ENCODE measurements at places on chromosomes 6 and 20.
A peak's percentile ranks its signal among the peaks of the same experiment; 100 is the strongest.

- no peak for DNase-seq
Observed at GRCh38 chr6:36533321-36533720, 14.0 kb downstream of the STK38 start.

DNA sequence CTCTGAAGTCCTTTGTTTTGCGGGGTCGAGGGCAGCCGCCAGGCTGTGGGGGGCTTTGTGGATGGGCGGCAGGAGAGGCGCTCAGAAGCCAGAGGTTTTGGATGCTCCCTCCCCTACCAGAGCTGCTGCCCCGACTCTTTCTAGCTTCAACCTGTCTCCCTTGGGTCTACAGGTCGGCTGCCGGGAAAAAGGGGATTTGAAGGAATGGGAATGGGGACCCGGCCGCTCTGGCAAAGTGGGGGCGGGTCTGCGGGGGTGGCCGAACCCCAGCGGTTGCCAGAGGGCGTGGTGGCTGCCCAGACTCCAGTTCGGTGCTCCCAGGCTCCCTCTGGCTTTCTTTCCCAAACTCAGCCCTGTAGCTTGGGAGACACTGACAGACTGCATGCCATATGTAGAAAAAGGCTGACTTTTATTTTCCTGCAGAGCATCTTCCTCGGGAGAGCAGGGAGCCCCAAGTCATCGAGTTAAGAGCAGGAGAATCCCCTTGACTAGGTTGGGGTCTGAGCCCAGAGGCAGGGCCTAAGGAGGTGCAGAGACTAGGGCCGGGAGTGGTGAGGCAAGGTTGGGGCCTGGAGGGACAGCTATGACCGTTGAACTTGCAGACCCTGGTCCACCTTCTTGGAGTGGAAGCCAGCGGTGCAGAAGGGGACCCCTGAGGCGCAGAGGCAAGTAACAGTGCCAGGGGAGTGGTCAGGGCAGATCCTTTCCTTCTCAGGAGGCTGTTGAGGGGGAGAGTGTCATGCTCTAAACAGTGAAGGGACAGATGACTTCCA, 1.4 kb upstream of the PPP1R18 start:
- DNase-seq, result no peak

GRCh38 chr20:36268440-36269342, 32.4 kb downstream of the AAR2 start:
- no peak for DNase-seq

DNA sequence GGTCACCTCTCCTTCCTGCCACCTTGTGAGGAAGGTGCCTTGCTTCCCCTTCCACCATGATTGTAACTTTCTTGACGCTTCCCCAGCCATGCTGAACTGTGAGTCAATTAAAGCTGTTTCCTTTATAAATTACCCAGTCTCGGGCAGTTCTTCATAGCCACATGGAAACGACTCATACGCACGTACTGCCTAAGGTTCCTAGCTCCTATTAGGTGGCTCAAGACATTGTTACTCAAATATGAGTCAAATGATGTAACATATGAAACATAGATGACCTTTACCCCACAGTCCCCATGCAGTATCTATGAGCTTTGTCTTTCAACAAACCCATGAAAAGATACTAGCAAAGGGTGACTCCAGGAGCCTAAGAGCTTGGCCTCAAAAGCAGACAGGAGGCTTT, 98.3 kb downstream of the SIM1 start:
- no peak for DNase-seq

- DNase-seq, result no peak
Observed at GRCh38 chr6:79797163-79797764, 150.1 kb downstream of the ELOVL4 start.

GRCh38 chr20:22776369-22776768, 192.0 kb upstream of the FOXA2 start:
- DNase-seq, result no peak

DNA sequence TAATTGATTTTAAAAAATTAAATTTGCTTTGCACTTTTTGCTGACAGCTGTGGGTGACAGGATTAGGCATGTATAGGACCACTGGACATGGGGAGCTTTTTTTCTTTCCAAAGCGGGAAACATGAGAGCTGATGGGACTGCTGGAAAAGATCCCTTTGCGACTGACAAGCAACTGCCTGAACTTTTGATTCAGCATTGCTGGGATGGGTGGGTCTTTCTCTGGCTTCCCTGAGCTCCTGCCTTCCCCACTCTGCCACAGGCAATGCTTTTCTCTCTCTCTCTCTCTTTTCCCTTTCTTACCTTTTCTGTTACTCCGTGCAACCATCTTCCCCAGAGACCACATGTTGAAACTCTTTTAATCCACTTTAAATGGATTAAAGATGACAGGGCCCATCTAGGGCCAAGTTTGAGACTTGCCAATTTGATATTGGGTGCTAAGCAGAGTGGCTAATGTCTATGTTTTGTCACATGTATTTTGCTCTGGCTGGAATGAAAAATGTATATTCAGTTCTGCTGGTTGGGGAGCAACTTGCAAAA, 33.5 kb upstream of the TPD52L1 start:
- DNase-seq, result no peak

DNA sequence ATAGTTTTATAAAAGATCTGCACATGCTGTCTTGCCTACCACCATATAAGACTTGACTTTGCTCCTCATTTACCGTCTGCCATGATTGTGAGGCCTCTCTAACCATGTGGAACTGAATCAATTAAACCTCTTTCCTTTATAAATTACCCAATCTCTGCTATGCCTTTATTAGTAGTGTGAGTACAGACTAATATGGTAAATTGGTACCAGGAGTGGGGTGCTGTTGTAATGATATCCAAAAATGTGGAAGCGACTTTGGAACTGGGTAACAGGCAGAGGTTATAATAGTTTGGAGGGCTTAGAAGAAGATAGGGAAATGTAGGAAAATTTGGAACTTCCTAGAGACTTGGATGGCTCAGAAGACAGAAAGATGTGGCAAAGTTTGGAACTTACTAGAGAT, 64.2 kb upstream of the TFAP2D start:
- no peak for DNase-seq

DNA sequence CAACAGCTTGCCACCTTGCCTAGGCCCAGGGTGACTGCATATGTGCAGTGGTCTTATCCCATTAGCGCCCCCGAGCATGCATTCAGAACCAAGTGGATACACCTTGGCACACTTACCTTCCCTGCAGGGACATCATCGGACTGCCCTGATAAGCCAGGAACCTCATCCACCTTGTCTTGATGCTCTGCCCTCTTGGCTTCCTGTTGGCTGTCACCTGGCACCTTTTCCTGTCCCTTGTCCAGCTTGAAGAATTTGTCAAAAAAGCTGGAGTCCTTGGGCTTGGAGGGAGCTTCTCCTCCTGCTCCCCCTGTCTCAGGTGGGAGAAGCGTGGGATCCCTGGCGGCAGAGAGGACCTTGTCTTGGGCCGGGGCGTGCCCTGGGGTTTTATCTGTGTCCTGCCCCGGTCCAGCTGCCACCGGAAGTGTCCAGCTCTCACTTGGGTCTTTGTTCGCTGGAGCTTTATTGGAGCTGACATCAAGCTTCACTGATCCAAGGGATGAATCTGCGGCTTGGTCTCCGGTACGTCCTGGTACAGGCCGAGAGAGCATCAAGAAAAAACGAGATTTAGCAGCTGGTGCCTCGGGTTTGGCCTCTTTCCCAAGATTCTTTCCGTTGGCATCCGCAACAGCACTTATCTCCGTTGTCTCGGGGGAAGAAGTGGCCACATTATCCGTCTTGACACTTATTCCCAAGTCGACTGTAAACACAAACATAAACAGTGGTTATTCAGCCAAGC, 42.0 kb downstream of the BCAS1 start:
- DNase-seq, result no peak

DNA sequence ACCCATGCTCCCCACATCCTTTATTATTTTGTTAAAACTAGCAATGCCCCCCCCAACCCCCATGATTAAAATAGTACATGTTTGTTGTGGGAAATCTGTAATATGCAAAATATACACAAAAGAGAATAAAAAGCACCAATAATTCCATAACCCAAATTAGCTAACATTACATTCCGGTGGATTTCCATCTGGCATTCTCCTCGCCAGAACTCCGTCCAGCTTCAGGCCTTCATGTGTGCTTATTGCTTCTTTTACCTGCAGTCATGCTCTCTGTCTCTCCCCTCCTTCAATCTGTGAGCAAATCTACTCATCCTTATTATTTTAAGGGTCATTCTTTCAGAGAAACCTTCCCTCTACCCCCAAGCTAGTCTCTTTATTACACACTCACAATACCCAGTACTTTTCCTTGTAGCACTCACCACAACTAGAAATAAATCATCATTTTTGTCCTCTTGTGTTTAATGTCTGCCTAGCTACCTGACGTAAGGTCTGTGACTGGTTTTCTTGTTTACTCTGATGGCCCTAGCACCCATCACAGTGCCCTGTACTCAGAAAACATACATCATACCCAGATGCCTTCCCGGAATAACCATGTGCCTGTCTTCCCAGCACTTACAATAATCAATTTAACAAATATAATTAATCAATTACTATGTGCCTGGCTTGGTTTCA, 25.6 kb upstream of the IER3 start:
- no peak for DNase-seq

DNA sequence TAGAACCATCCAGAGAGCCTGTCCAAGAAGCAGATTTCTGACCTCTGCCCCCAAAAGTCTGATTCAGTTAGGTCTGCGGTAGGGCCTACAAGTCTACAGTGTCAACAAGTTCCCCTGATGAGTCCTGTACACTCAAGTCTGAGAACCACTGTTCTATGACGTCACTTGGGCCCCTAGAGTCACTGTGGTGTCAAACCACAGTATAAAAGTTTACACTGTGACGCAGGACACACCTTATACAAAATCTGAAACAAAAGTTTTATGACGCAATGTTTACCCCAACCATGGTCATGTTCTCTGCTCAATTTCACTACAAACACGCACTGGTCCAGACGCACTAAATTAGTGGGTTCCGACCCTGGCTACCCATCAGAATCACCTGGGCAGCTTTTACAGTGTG, 17.9 kb downstream of the SLA2 start:
- DNase-seq, result no peak

GRCh38 chr6:15403094-15403755, 157.4 kb downstream of the JARID2 start:
- no peak for DNase-seq

DNA sequence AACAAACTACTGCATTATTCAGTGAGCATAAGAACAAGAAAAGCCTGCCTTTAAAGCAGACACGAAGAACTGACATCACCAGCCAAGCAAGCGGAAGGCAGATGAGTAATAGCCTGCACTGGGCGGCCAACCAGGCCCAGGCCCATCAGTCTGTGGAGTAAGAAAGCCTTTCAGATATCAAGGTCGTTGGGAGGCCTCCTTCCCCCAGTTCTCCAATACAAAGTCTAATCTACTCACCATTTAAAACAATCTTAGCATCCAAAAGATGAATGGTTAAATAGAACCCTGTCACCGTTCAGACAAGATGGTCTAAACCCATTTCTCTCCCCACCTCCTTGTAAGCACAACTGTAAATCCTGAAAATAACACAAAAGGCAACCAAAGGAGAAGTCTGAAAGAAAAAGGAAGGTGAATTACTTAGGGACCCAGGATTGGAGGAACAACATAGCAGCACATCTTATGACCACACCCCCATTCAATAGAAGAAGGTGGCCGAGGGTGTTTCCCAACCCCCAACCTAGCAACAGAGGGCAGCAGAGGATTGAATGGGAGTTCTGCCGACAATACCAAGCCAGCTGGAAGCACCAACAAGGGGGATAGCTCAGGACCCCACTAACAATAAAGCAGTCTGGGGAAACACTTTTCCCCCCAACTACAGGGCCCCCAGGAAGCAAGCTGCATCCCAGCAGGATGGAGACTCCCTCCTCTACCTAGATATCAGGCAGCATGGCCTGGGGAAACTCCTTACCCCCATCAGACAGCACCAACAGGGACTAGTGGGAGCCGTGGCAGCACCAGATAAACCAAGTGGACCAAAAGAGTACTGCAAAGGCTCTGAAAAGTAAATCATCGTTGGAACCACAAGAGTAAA, 67.9 kb downstream of the ZHX3 start:
- peak; percentile 7 for DNase-seq

- DNase-seq, result no peak
Observed at GRCh38 chr6:131059486-131059885, 3.6 kb downstream of the EPB41L2 start.

GRCh38 chr6:90158936-90159335, 137.7 kb downstream of the BACH2 start:
- DNase-seq, result no peak

DNA sequence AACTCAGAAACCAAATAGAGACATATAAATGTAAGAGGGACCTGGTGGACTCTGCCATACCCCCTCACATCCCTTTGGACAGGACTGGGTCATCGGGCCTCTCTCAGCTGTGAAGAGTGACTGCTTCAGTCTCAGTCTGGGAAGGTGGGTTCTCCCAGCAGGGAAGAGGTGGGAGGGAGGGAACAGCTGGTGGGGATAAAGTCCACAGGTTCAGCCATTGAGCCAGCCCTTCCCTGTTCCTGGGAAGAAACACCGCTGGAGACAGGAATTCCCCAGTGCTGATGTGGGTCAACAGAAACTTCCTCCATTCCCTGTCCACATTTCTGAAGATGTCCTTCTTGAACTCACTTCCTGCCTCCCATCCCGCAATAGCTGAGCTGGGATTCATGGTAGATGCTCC, 209.2 kb upstream of the PMEPA1 start:
- DNase-seq, result no peak

GRCh38 chr6:44297063-44298038, 15.8 kb downstream of the AARS2 start:
- no peak for DNase-seq

DNA sequence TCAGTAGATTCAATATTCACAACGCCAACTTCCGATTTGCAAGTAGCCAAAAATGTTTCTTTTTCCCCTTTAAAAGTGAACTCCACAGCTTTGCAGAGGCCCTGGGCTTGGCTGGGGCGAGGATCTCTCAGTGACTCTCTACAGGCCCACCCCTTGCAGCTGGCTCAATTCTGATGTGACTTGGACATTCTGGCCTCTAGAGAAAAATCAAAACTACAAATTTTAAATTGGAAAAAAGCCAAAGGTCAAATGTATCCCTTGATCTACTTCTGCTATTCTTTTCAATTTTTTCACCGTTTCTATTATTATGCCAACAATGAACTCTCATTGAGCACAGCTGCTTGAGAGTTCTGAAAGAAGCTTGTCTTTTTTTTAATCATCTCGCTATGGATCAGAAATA, 245.9 kb upstream of the HS3ST5 start:
- DNase-seq, result no peak

GRCh38 chr20:37282556-37282955, 6.9 kb upstream of the MANBAL start:
- no peak for DNase-seq

- DNase-seq, result no peak
Observed at GRCh38 chr20:23874747-23875146, 4.8 kb downstream of the CST5 start.

GRCh38 chr20:5705827-5706226, 44.4 kb upstream of the SHLD1 start:
- DNase-seq, result no peak

DNA sequence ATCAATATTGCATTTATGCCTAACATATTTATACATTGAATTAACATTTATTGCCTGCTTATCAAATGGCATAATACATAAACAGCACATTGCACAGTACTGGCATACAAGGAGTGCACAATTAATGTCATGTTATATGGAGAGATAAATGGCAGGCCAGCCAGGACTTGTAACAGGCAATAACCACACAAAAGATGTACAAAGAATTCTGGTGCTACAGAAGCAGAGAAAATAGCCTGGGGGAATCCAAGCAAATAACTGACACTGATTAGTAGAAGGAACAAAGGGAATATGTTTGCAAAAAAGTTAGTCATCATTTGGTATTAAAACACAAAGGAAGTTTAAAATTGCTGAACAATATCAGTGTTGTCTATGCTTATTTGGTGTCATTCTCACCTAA, 27.3 kb downstream of the COL21A1 start:
- DNase-seq, result no peak

Data from GDM1 (cell line).